ENCODE measurements at places on chromosomes 2 and 18.

GRCh38 chr18:79352432-79352831 is 43.3 kb upstream of the NFATC1 start:
- no peak for DNase-seq

- no peak for DNase-seq
Observed at GRCh38 chr2:81412681-81413080, 1108.1 kb upstream of the LRRTM1 start.

- no peak for DNase-seq
Observed at GRCh38 chr2:33444967-33445366, 31.5 kb upstream of the RASGRP3 start.

- no peak for DNase-seq
Observed at GRCh38 chr2:200476836-200477235, 33.0 kb downstream of the KCTD18 start.

- DNase-seq: peak; percentile 97
Observed at GRCh38 chr2:207330912-207331311, 165.2 kb upstream of the KLF7 start.

- DNase-seq: no peak
Observed at GRCh38 chr2:29106980-29107388, 8.2 kb upstream of the CLIP4 start.

- DNase-seq: no peak
Observed at GRCh38 chr2:156803243-156803642, 367.1 kb downstream of the GPD2 start.

DNA sequence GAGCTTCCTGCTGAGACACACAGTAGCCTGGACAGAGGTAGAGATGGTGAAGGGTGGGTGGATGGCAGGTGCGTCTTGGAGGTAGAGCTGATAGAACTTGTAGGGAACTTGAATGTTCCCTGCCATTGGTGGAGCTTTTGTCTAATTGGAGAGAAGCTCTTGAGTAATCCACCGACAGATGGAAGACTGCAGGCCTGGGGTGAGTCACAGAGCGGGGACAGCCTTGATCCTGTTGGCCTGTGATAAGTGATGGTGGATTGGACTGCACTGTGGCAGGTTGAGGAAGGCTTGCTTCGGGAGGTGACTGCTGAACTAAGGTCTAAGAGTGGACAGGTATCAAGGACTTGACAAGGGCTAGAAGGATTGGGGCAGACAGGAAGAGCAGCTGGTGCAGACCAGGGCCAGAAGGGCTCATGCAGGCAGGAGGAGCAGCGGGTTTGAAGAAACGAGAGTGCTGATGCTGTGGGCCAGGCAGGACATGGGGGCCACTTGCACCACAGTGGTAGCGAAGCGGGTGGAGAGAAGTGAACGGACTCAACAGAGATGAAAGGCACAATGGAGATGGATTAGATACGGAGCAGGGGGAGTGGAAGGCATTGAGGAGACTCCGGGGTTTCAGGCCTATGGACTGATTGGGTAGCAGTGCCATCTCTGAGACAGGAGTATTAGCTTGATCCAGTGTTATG is 16.3 kb downstream of the CABLES1 start:
- no peak for DNase-seq

DNA sequence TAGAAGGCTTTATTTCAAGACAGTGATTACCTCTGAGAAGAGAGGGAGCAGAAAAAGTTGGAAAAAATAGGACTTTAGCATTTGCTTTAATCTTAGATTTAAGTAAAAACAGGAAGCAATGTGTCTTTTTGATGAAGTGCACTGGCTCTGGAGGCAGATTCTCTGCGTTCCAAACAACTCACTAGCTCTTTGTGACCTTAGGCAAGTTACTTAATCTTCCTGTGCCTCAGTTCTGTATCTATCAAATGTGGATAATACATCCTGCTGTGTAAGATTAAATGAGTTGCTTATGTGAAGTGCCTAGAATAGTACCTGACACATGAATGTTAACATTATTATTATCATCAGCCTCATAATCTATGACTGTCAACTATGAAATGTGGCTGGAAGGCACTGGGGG is 42.3 kb downstream of the RPRD1A start:
- DNase-seq: no peak

GRCh38 chr18:9329471-9329870 is 5.1 kb upstream of the TWSG1 start:
- DNase-seq: no peak

GRCh38 chr18:60649842-60650536 is 277.4 kb upstream of the MC4R start:
- no peak for DNase-seq

- no peak for DNase-seq
Observed at GRCh38 chr2:69947325-69947931, 14.0 kb downstream of the ASPRV1 start.

GRCh38 chr18:34887881-34888580 is 153.2 kb upstream of the MAPRE2 start:
- DNase-seq: no peak

- no peak for DNase-seq
Observed at GRCh38 chr18:62974928-62975675, 259.8 kb downstream of the PHLPP1 start.

DNA sequence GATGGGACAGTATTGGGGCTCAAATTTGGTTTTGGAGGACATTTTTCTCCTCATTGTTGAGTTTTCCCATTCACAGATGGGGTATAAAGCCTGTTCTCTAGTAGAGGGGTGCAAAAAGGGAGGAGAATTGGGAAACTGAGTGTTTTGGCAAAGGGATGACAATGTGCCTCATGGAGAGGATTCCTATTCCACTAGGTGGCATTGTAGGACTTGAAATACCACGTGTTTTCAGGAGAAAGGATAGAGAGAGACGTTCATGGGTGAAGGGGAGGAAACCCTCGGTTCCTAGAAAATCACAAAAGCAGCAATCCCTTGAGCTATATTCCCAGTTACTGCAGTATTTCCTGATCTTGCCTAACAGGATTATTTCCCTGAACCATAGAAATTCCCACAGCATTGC is 113.7 kb upstream of the SRD5A2 start:
- DNase-seq: no peak

DNA sequence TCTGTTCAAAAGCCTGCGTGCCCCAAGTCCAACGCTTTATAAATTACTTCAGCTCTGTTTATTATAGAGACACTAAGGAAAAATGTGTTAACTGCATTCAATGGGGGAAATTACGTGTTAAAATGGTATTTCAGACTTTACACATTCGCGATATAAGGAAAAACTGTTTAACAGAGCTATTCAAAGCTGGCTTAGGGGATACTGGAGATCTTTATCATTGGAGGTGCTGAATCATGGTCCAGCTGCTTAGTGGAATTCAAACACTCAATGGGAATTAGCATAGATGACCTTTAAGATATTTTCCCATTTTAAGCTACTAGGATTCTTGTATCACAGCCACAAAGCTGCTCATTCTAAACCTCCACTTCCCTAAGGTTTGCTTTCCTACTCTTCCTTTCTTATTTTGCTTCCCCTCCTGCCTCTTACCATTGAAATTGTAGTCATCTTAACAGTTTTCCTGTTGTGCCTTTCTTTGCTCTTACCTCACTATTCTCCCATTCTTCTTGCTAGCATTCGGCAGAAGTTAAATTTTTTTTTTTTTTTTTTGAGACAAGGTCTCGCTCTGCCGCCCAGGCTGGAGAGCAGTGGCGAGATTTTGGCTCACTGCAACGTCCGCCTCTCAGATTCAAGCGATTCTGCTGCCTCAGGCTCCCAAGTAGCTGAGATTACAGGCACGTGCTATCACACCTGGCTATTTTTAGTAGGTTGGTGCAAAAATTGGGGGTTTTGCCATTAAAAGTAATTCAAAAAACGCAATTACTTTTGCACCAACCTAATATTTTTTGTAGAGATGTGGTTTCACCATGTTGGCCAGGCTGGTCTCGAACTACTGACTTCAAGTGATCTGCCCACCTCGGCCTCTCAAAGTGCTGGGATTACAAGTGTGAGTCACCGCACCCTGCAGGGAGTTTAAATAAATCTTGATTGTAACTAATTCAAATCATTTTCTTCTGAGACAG is 6.5 kb downstream of the SULT6B1 start:
- no peak for DNase-seq

- peak; percentile 49 for DNase-seq
Observed at GRCh38 chr2:169828141-169828811, 1.0 kb downstream of the UBR3 start.

DNA sequence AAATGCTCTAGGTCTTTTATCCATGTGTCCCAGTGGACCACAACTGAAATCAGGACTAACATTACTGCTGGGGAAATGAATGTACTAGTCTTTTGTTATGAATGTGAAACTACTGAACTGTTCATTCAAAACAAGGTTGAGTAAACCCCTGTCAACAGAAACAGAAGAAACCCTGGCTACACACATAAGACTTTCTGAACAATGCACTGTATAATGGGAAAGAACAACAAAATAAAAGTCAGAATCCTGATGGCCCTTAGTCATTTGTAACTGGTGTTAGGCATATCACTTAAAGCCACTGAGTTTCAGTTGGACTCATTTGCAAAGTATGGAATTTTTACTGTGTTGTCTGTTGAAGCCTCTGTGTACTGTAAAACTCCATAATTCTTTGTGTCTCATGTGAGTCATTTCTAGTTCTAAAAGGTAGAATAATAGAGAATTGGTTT is 77.0 kb upstream of the UBXN4 start:
- DNase-seq: peak; percentile 4

DNA sequence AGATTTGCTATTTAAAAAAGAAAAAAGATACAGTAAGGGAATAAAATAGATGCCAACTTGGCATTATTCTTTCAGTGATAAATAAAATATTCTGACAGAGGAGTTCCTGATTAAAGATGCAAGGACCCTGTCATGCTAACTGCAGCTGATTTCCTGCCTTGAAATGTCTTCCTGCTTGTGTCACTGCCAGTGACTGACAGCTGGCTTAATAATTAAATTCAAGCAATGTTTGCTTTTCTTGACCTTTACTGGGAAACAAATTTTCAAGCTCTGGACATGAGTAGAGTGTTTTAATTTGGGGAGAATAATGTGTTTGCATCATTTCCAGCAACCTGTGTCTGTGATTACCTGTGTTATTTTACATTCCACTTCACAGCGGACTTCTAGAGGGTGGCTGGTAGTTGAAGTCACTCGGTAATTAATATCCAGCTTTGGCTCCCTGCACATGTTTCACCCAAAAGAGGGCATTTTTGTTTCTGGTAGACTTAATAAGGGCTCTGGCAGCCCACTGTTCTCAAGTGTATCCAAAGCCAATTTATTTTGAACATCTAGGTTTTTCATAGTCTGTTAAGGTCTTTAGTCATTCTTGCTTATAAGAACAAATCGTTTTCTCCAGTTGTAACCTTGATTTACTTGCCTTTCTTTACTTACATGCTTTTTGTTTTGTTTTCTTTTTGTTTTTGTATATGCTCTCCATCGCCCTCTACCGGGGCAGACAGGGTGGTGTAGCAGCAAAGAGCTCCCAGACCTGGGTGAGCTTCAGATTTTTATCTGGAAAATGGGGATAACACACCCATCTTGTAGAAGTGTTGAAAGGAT is 48.5 kb upstream of the PROKR1 start:
- DNase-seq: peak; percentile 43

DNA sequence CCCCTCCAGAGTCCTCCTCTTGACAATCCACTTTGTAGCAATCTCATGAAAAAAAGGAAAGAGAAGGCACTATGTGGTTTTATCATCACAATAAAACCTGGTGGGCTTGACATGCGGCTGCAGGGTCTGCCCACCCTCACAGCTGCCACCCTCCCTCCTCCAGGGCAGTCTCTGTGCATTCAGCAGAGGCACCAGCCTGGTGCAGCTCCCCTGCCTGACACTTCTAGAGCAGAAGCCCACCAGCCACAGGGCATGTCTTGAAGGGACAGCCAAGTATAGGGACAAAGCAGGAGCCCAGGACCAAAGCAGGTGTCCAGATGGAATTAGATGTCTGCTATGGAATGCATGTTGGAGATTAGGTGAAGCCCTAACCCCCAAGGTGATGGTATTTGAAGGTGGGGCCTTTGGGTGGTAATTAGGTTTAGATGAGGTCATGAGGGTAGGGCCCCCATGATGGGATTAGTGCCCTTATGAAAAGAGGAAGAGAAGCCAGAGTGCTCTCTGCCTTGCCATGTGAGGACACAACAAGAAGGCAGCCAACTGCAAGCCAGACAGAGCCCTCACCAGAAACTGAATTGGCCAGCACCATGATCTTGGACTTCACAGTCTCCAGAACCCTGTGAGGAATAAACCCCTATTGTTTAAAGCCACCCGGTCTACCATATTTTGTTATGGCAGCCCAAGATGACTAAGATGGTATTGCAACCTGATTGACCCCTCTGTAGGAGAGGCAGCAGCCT is 86.9 kb downstream of the MCFD2 start:
- DNase-seq: no peak

- peak; percentile 11 for DNase-seq
Observed at GRCh38 chr18:24095976-24096375, 42.9 kb upstream of the CABYR start.

GRCh38 chr2:64492272-64492671 is 31.9 kb upstream of the AFTPH start:
- DNase-seq: no peak

- no peak for DNase-seq
Observed at GRCh38 chr2:66526180-66526579, 91.3 kb downstream of the MEIS1 start.

- DNase-seq: no peak
Observed at GRCh38 chr2:71797035-71797810, 343.9 kb downstream of the DYSF start.

DNA sequence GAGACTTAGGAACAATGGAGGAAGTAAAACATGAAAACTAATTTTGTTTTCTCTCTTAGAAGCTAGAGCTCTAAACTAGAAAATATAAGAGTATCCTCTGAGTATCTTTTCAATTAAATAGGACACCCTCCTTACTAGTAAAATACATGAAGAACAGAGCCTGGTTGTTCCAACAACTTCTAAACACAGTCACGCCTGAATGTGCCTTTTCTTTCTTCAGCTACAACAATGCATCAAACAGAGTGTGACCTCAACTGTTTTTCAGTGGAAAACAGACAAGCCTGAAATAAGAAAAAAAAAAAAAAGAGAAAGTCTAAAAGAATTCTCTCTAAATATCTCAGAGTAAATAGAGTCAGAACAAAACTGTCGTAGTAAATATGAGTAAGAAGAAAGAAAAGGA is 928.8 kb downstream of the CNTNAP5 start:
- no peak for DNase-seq

All from fibroblast of skin of scalp (primary cell).